ENCODE measurements at places on chromosomes 6 and 20. TPM values are rescaled to one million over a fixed set of nuclear protein-coding genes. Genes with fewer than 3 reads are reported as not detected.

DNA sequence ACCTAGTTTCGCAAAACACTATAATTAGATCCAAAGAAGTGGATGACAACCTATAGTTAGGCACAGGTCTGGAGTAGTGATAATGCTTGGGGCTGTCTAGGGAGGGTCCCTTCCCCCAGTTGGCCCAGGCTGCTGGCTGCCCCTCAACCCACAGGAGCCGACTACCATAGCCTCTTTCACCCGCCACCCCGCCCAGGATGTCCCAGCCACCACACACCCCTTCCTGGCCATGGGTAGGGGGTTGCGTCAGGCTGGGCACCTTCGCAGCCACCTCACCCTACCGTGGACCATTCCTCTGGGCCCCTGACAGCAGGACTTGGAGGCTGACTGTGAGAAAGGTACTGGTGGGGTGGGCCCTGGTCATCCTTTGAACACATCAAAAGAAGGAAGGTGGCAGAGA, 8.5 kb downstream of the TFEB start:
- no peak for DNase-seq

GRCh38 chr6:32151181-32151862, 417 bp downstream of the PRRT1 start:
- no peak for DNase-seq

- DNase-seq: no peak
These were observed 31.1 kb downstream of the OSBPL2 start for GRCh38 chr20:62269378-62269777.

DNA sequence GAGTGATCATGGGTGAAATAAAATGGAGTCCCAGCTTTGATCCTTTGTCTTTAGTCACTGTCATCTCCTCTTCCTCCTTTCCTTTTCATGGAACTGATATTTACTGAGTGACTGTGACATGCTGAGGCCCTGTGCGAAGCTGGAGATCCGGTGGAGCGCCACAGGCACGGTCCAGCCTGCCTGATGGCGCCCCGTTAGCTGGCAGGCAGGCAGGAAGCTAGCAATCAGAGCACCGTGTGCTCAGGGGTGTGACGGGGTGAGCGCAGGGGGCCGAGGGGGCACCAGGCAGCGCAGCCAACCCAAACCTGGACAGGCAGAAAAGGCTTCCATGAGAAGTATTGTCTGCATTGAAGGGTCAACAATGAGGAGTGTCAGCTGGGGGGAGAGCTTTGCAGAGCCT, 100.2 kb upstream of the AKAP12 start:
- DNase-seq: no peak

GRCh38 chr6:168542301-168542700, 101.3 kb downstream of the SMOC2 start:
- no peak for DNase-seq

GRCh38 chr6:140441256-140441655, 1066.8 kb upstream of the CITED2 start:
- no peak for DNase-seq

DNA sequence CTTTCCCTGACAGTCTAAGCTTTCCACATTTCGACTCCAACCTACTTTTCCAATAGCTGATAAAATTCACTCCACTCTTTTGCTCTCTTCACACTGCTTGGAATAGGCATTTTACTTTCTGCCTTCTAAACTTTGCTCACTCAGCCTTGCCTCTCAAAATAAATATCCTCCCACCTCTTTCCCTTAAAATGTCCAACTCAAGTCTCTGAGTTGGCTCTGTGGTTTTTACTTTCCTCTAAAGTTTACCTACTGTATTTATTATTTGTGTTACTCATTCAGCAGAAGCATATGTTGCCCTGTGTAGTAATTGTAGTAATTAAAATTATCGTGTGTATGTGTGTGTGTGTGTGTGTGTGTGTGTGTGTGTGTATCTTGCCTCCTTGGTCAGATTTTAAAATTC, 20.0 kb upstream of the CDYL start:
- DNase-seq: no peak

DNA sequence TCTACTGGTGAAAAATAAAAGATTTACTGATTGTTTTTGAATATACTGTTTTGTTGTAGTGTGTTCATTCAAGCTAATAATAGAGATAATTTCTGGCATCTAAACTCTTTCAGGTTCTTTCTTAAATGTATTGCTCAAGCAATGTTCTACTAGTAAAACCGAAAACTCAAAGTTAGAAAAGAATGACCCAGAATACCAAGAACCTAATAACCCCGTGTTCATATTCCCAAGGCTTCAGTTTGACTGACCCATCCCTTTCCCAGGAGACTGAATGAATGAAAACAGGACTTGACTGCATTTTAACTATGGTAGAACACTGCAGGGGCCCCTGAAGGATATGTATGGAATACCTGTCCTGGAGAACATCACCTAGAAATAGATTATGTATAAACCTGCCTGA, 375.3 kb downstream of the MAFB start:
- no peak for DNase-seq

DNA sequence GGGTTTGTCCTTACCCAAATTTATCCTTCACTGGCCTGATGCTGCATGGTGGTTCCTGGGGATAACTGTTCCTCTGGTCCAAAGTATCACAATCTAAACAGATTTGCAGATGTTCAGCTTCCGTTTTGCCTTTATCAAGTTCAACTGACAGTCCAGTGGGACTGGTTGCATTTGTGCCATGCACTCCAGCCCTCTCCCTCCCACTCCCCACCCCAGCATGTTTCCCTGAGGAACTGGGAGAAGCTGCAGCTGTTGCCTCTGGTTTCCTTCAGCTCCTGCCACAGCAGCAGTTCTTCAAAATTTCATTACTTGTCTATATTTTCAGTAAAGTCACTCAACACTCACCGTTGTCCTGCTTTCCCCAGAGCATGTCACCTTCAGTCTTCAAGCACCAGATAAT, 39.5 kb upstream of the KIF16B start:
- no peak for DNase-seq

HEY2 gene
- polyA plus RNA-seq: 10.0 TPM

PDE10A gene
- 13.1 TPM for polyA plus RNA-seq

KCNK5 gene
- 0.75 TPM for polyA plus RNA-seq

PHACTR1 gene
- polyA plus RNA-seq: 9.2 TPM

All from muscle of arm (tissue), 14 donors.